Bronchial epithelial cell (primary cell): ENCODE measurements at places on chromosomes 16 and 17.

DNA sequence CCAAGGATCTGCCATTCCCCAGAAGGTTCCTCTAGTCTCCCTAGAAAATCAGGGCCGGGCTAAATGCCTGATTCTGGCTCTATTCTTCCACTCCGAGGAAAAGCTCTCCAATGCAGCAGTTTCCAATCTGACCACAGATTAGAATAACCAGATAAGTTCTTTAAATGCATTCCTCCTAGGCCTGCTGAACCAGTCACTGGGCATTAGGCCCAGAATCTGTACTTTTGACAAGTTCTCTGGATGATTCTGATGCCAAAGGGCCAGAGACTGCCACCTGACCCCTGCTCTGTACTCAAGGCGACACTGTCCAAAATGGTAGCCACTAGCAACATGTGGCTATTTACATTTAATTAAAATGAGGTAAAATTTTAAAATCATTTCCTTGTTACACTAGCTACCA lies 22.3 kb downstream of the MAP3K14 start:
- DNase-seq: no peak

- DNase-seq: no peak
Measured at GRCh38 chr17:28926366-28926765, 23.5 kb upstream of the DHRS13 start.

DNA sequence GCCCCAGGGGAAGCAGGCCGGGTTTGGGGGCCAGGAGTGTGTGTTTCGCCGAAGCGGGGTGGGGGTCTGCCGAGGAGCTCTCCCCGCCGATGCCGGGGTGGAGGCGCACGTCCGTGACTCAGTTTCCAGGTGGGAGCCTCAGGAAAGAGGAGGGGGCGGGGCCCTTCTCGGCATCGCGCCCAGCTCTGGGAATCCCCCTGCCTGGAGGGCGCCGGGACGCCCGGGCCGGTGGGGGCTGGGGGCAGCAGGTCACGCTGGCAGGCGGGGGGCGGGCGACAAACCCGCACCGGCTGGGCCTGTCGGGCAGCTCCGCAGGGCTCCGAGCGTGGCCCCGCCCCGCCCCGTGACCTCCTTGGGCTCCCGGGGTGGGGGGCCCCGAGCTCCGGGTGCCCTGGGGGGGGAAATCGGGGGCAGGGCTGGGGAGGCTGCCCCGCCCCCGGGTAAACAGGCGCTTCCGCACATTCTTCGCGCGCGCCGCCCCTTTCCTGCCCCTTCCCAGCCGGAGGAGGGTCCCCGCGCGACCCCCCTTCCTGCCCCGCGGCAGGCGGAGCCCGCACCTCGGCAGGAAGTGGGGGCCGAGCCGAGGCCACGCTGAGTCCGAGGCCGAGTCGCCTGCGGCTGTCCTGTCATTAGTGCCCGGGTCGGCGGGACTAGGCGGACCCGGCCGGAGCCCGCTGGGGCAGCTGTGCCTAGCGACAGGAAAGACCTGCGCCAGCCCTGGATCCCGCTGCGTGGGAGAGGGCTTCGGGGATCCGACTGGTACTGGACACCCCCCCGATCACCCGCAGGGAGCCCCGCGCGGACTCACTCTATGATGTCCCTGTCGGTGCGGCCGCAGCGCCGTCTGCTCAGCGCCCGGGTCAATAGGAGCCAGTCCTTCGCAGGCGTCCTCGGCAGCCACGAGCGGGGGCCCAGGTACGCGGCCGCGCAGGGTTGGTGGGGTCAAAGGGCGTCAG lies 9.3 kb downstream of the RIPOR1 start:
- DNase-seq: no peak

DNA sequence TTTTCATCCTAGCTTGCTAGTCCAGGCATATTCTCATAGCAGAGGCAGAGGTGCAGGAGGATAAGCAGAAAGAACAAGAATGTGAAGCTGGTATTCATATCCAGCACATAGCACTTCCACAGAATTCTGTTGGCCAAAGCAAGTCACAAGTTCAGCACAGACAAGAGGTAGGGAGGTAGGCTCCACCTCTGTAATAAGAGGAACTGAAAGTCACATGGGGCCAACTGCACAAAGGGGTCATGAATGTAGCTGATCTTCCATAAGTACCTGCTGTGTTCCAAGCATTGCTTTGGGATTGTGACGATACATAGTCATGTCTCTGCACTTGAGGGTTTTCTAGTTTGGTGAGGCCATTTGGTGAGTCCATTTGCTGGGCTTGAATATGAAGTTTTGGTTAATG lies 110.8 kb upstream of the MPHOSPH6 start:
- DNase-seq: no peak

DNA sequence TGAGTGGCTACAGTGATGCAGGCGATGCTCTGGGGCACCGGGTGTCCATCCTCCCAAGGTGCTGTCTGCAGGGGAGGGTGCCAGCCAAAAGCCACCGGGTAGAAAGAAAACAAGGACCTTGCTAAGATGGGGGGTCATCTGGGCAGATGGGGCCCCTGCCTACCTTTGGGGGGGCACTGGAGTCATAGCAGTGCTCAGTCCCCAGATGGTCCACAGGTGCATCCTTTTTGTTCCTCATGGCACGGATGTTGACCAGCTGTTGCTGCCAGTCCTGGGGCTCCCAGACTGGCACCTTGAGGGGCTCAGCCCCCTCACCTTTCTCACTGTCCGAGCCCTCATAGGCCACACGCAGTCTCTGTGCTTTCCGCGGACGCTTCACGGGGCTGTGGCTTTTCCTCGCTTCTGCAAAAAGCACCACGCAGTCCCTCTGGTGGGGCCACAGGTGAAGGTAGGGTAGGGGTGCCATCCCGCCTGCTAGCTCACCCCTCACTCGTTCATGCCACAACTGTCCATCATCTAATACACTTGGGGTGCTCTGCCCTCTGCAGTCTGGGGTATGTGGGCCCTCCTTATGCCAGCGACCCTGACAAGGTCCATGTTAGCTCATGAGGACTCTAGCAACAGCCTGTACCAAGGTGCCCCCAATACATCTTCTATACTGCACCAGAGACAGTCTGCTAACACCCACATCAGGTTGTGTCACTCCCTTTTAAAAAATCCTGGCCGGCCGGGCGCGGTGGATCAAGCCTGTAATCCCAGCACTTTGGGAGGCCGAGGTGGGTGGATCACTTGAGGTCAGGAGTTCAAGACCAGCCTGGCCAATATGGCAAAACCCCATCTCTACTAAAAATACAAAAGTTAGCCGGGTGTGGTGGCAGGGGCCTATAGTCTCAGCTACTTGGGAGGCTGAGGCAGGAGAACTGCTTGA lies 1.4 kb downstream of the NTHL1 start:
- no peak for DNase-seq

DNA sequence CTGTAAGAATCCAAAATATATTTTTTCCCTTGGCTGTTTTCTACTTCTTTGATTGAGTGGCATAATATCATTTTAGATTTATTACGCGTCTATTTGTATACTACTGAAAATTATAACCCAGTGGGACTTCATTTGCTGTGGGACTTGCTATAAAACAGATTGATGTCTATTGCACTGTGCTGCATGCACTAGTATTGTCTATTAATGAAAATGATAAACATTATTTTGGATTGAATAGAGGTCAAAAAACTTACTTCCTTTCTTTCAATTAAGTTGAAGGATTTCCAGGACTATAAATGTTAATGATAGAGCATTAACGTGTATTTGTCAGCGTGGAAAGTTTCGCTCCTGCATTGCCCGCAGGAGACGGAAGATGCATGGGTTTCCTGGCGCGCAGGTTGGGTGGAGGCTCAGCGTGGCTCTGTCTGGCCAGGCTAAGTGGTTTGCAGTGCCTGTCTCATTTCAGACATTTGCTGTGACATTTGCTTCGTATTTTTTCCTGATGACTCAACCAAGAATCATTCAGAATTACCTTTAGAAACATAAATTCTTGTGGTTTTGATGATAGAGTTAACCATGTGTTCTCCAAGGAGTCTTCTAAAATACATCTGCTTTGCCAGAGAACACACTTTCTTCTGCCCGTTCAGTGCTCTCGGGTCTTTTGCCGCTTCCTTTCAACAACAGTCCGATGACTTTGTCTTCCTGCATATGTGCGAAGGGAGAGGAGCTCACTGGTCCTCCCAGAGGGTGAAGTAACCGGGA lies 216.7 kb downstream of the RPTOR start:
- DNase-seq: peak; percentile 82

DNA sequence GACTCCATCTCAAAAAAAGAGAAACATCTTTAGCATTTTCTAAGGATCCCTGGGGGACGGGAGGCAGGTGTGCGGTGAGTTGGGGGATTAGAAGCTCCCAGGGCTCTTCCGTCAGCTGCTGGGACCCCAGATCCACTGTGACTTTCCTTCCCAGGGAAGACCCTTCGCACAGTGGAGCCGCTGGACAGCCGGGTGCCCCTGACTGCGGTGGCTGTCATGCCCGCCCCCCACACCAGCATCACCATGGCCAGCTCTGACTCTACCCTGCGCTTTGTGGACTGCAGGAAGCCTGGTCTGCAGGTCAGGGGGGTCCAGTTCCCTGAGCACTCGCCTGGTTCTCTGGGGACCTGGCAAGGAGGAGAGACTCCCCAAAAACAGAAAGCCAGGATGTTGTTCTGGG lies 7.3 kb upstream of the SERPINF2 start:
- no peak for DNase-seq

GRCh38 chr17:45090711-45091110 lies 29.6 kb downstream of the NMT1 start:
- no peak for DNase-seq

GRCh38 chr17:1559047-1560043 lies 3.2 kb downstream of the PITPNA start:
- no peak for DNase-seq

GRCh38 chr16:83554096-83554495 lies 253.7 kb upstream of the HSBP1 start:
- no peak for DNase-seq

GRCh38 chr16:23435500-23435899 lies 17.5 kb downstream of the COG7 start:
- peak; percentile 54 for DNase-seq

GRCh38 chr16:7088711-7089110 lies 243.9 kb upstream of the RBFOX1 start:
- DNase-seq: no peak

- DNase-seq: no peak
Measured at GRCh38 chr17:31114956-31115555, 20.3 kb downstream of the NF1 start.

DNA sequence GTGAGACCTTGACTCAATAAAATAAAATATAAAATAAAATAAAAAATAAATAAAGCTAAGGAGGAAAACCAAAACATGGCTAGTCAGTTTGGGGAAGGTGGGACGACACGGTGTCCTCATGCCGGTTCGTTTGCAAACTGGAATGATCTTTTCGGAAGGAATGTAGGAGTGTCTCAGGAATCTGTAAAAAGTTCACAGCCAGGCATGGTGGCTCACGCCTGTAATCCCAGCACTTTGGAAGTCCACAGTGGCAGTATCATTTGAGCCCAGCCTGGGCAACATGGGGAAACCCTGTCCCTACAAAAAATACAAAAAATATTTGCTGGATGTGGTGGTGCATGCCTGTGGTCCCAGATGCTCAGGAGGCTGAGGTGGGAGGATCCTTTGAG lies 14.7 kb upstream of the RPTOR start:
- DNase-seq: no peak

DNA sequence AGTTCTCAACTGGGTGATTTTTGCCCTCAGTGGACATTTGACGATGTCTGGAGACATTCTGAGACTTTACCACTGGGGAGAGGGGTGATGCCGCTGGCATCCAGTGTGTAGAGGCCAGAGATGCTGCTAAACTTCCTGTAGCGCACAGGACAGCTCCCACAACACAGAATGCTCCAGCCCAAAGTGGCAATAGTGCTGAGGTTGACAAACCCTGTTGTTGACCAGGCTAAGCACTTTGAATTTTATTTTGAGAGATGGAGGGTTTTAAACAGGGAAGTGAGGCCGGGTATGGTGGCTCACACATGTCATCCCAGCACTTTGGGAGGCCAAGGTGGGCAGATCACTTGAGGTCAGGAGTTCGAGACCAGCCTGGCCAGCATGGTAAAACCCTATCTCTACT lies 44.0 kb downstream of the SYT17 start:
- DNase-seq: no peak

- peak; percentile 45 for DNase-seq
Measured at GRCh38 chr16:70685938-70686375, at the start of gene MTSS2. TSS of gene MTSS2 (minus strand) at chr16:70686053. CDS start at chr16:70685791, 262 bp downstream.

GRCh38 chr17:79084291-79085153 lies 9.9 kb downstream of the ENGASE start:
- DNase-seq: no peak

GRCh38 chr16:23908790-23909189 lies 73.0 kb downstream of the PRKCB start:
- DNase-seq: no peak

- DNase-seq: peak; percentile 86
Measured at GRCh38 chr16:65534121-65534528, 412.3 kb upstream of the CDH11 start.

DNA sequence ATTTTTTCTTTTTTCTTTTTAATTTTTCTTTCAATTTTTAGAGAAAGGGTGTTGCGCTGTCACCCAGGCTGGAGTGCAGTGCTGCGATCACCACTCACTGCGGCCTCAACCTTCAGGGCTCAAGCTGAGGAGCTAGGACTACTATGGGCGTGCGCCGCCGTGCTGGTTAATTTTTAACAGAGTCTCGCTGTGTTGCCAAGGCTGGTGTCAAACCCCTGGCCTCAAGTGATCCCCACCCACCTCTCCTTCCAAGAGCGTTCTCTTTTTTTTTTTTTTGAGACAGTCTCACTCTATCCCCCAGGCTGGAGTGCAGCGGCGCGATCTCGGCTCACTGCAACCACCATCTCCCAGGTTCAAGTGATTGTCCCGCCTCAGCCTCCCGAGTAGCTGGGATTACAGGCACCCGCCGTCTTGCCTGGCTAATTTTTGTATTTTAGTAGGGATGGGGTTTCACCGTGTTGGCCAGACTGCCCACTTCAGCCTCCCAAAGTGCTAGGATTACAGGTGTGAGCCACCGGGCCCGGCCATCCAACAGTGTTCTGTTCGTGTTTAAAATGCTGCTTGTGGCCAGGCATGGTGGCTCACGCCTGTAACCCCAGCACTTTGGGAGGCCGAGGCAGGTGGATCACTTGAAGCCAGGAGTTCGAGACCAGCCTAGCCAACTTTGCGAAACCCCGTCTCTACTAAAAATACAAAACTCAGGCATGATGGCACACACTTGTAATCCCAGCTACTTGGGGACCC lies 14.5 kb upstream of the RPL13 start:
- DNase-seq: no peak

DNA sequence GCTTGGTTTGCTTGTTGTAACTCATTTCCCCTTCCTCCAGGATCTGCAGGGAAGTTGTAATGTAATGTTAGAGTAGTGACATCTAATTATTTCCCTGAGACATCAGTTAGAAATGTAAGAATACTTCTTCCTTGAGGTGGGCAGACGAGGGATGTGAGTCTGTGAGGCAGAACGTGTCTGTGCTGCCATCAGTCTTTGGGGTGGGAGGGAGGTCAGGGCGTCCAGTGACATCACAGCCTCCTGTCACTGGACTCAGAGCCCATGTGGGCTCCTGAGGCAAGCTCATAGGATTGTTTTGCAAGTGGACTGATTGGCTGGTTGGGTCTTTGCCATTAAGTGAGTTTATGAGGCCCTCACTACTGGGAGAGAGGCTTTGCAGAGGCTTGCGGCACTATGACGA lies 188.8 kb downstream of the CCDC182 start:
- no peak for DNase-seq

- no peak for DNase-seq
Measured at GRCh38 chr17:76195281-76196096, 44.8 kb downstream of the RNF157 start.

- no peak for DNase-seq
Measured at GRCh38 chr16:65476448-65476955, 354.6 kb upstream of the CDH11 start.
